ENCODE measurements at places on chromosomes 3 and 15.

GRCh38 chr15:90864507-90864906, 3.9 kb upstream of the FURIN start:
- DNase-seq, result no peak

- DNase-seq, result no peak
These were observed 72.1 kb upstream of the MAGI1 start for GRCh38 chr3:66110840-66111239.

- no peak for DNase-seq
These were observed 202.2 kb downstream of the TIGIT start for GRCh38 chr3:114496021-114496434.

DNA sequence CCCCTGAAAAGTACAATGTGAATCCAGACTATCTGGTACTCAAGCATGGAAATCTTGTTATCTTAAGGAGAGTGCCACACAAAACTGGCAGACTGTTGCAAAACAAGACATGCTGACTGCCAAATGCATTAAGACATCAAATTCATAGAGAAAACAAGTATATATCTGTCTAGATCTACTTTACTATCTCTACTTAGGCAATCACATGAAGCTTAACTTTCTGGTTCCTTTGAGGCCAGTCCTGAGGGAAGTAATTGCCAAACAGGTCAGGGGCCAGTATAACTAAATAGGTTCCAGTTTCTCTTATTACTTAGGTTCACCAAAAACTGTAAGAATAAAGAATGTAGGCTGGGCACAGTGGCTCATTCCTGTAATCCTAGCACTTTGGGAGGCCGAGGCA, 15.9 kb upstream of the SLC4A7 start:
- no peak for DNase-seq

- no peak for DNase-seq
These were observed 158.8 kb upstream of the GPR149 start for GRCh38 chr3:154588831-154589230.

- DNase-seq, result no peak
These were observed 4.4 kb upstream of the MAPK6 start for GRCh38 chr15:52014616-52015015.

- DNase-seq, result no peak
These were observed 30.2 kb downstream of the ZNF710 start for GRCh38 chr15:90031231-90031791.
